ENCODE measurements at places on chromosomes 4 and X.

DNA sequence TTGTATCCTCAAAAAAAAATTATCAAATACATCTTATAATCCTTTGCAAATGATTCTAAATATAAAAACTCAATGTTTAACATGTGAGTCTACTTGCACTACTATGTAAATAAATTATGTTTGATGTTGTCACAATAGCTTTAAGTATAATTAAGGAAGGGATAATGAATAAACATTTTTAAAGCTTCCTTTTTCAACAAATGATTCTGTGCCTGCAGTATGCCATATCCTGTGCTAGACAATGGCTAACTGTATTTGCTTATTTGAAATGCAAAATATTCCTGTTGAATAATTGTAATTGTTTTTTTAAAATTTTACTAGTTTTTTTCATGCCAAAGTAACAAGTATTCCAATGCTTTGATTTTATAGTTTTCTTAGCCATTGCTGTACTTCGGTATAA is 59.0 kb upstream of the NDUFC1 start:
- no peak for DNase-seq

DNA sequence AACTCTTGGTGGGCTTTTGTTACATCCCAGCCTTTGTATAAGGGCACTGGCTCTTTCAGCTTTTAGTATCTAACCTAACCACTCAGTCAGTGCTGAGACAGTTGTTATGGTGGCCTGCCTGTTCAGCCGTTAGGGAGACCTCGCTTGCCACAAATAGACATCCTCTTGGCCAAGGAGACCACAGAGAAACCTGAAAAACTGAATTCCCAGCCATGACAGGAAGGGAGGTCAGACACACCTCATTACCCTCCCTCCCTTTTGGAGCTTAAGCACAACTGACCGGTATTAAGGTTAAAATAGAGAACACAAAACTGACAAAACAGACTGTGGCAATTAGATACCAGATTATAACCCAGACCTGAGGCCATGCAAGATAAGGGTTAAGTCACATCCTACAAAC is 1639.3 kb downstream of the RPA4 start:
- DNase-seq = no peak

DNA sequence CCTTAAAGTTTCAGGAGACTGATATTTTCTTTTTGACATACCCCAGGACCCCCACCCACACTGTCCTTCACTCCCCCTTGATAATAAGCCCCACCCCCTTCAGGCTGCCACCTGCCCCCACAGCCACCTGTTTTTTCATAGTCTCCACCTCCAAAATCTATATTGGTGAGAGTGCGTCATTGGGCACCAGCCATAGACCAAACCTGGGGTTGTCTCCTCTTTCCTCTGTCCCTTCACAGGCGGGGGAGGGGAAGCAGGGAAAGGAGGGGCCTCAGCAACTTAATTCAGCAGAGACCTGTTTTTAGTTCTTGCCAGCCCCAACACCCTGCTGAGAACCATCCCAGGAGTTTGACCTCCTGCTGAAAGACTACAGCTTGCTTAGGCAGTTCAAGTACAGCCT is 1.1 kb downstream of the ARHGAP36 start:
- no peak for DNase-seq

- no peak for DNase-seq
Measured at GRCh38 chrX:148661035-148661434, 160.6 kb downstream of the AFF2 start.

DNA sequence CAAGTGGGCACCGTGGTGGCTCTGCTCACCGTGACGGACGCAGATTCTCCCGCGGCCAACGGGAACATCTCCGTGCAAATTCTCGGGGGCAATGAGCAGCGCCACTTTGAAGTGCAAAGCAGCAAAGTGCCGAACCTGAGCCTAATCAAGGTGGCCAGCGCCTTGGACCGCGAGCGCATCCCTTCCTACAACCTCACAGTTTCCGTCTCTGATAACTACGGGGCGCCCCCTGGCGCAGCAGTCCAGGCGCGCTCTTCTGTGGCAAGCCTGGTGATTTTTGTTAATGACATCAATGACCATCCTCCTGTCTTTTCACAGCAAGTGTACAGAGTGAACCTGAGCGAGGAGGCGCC is 2.7 kb downstream of the FAT4 start:
- DNase-seq = peak; percentile 14

DNA sequence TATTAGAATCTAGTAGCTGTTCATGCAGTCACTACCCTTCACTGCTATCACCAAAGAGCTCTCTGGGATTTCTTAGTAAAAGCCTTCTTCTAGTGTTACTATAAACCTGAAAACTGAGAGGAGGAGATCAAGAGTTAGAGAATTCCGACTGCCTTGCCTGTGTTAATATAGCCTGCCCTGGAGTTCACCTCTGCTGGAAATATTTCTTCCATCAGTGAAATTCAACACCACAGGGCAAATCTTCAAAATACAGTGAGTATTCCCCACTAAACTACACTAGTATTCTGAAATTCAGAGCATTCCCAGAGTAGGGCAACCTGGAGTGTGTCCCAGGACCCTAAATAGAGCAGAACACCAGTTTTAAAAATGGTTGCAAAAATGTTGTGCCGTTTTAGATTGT is 301.1 kb downstream of the ARHGAP24 start:
- DNase-seq = no peak

GRCh38 chr4:1413204-1413663 is 7.0 kb upstream of the NKX1-1 start:
- no peak for DNase-seq

- DNase-seq = no peak
Measured at GRCh38 chr4:6991249-6991648, 51.9 kb upstream of the TADA2B start.
